ENCODE measurements at places on chromosomes 12 and 14.
A peak's percentile ranks its signal among the peaks of the same experiment; 100 is the strongest.

- DNase-seq: no peak
Measured at GRCh38 chr14:36647824-36648753, 13.6 kb upstream of the PAX9 start.

GRCh38 chr12:75011120-75011519 is 198.5 kb downstream of the KCNC2 start:
- no peak for DNase-seq

DNA sequence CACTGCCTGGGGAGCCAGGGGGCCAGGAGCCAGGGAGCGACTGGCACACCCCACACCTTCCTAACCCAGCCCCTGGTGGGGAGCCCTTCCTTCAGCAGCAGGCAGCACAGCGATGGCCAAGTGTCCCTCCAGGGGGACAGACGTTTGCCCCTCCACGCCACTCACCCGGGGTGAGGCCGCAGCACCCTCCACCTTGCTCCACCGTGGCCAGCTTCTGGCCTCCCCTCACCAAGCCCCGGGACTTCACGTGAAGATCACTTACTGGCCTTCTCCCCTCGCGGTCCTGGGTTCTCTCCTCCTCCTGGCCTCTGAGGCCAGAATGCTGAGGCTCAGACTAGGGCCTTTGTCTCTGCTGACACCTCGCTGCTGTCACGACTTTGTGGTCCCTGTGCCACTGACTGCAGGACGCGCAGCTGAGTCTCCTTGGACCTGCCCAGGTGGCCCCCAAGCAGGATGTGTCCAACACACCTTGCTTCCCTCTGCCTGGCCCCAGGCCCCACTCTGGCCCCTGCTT is 3.5 kb upstream of the ASPG start:
- peak; percentile 7 for DNase-seq

DNA sequence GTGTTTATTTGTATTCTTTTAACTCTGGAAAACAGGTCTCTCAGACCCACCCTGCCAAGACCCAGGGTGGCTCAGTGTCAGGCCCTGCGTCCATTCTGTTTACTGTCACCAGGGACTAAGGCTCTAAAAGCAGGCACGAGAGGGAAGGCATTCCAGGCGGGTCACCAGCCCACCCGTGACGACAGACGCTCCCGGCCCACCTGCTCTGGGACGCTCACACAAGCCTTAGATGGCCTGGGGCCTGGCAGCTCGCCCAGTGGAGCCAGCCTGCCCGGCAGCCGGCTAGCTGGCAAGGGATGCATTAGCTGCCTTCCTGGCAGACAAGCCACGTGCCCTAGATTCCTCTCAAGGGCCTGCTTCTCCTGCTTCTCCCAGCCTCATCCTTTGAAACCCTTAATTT is 9.2 kb upstream of the NUAK1 start:
- peak; percentile 72 for DNase-seq

- no peak for DNase-seq
Measured at GRCh38 chr12:74608231-74608775, 70.7 kb downstream of the ATXN7L3B start.

- no peak for DNase-seq
Measured at GRCh38 chr12:131226345-131227265, 272.9 kb downstream of the ADGRD1 start.

- no peak for DNase-seq
Measured at GRCh38 chr14:106789318-106789717, 1262.9 kb downstream of the TMEM121 start.

GRCh38 chr12:75172611-75173010 is 37.0 kb downstream of the KCNC2 start:
- no peak for DNase-seq

- peak; percentile 63 for DNase-seq
Measured at GRCh38 chr14:32259368-32260013, 56.4 kb upstream of the RNU6-8 start.

- no peak for DNase-seq
Measured at GRCh38 chr12:44847888-44848702, 28.0 kb downstream of the NELL2 start.

- DNase-seq: no peak
Measured at GRCh38 chr12:124401704-124402221, 106.9 kb downstream of the RFLNA start.

GRCh38 chr12:27221625-27222387 is 22.3 kb upstream of the STK38L start:
- no peak for DNase-seq

DNA sequence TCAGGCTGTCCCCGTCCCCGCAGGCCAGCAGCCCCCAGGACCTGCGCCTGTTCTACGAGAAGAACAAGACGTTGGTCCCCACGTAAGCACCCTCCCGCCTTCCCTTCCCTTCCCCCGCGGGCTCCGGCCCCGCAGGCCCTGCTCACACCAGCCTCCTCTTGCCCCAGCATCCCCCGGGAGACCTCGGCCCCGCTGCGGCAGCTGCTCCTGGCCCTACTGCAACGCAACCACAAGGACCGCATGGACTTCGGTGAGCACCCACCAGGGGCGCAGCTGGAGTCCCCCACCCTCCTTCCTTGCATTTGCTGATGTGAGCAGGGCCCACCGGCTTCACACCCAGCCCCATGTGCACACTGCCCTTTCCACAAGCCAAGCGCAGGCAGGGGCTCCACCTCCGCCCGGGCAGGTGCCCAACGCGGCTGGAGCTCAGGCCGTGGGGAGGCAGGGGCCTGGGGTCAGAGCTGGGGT is 15.4 kb downstream of the ULK1 start:
- peak; percentile 47 for DNase-seq

DNA sequence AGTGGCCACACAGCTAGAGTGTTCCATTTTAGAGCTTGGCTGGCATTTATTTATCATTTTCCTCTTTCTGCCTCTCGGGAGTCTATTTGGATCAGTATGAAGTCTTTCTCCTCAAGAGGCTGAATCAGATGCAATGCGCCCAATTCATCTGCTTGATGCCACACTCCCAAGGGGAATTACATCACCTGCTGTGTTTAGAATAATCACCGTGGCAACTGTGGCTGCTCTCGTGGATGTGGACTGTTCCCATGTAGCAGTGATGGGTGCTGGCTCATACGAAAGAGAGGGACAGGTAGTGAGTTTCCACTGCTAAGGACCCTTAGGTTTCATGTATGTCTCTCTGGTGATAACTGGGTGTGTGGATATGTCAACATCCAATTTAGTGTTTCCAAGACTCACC is 70.7 kb downstream of the SRRM4 start:
- peak; percentile 14 for DNase-seq

DNA sequence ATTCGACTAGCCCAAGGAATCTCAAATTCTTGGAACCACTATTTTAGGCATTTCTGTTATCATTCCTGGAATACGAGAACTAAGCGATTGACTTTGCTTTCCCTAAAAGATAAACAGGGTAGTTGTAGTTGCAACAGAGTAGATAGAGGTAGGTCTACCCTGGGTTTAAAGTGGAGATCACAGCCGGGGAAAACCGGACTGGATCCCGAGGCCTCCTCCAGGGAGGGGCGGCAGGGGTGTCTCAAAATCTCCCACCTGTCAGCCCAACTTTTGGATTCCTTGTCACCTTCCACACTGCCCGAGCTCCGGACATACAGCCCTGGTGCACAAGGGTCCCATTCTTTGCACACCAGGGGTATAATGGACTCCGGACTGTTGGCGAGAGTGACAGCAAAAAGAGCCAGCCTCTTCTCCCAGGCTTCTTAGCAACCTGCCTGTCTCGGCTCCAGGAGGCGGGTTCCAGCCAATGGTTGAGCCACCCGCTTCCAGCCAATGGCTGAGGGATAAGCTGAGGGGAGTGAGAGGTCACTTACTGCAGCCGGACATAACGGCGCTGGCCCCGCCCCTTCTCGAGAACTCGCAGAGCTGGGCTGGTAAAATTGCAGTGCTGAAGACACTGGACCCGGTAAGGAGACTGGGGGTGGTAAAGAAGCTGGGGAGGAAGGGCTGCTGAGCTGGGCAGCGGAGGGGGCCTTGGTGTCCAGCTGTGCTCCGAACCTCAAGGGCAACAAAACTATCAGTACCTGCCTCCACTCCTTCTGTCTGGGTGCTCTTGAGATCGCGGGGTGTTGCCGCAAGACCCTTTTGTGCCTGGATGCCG is at the start of gene SUOX:
SUOX (plus strand) TSS at position 562 of the 820 bp plus-strand sequence. CDS start 4,946 bp downstream, outside the sequence.
- DNase-seq: peak; percentile 96

DNA sequence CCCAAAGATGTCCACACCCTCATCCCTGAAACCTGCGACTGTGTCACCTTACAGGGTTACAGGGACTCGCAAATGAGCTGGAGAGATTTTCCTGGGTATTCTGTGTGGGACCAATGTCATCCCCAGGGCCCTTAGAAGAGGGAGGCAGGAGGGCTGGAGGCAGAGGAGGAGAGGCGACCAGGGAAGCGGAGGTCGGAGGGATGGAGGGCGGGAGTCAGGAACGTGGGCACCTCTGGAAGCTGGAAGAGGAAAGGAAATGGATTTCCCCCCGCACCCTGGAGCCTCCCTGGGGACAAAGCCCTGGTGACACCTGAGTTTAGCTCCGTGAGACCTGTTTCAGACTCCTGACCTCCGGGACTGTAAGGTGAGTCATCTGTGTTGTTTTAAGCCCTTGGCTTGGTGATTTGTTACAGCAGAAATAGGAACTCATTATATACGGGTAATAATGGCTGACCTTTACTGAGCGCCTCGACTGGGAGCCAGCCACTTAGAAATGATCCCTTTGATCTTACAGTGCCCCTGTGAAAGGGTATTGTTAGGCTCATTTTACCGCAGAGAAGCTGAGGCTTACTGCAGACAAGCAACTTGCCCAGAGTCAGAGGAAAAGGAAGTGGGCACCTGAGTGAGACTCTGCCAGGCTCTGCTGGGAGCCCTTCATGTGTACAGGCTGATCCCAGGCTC is 29.3 kb upstream of the FZD10 start:
- no peak for DNase-seq

DNA sequence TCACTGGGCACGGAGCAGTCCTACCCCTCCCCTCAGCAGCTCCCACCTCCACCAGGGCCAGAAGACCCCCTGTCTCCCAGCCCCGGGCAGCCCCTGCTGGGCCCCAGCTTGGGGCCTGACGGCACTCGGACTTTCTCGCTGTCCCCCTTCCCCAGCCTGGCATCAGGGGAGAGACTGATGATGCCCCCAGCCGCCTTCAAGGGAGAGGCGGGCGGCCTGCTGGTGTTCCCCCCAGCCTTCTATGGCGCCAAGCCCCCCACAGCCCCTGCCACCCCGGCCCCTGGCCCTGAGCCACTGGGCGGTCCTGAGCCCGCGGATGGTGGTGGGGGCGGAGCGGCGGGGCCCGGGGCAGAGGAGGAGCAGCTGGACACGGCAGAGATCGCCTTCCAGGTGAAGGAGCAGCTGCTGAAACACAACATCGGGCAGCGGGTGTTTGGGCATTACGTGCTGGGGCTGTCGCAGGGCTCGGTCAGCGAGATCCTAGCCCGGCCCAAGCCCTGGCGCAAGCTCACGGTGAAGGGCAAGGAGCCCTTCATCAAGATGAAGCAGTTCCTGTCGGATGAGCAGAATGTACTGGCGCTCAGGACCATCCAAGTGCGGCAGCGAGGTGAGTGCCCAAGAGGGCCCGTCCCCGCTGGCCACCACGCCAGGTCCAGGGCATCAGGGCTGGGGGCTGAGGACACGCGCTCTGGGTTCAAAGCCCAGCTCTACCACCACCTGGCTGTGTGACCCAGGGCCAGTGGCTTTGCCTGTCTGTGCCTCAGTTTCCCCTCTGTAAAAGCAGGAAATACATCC is 58.6 kb downstream of the PHETA1 start:
- DNase-seq: no peak

GRCh38 chr12:78120866-78121560 is 290.3 kb downstream of the NAV3 start:
- DNase-seq: no peak

GRCh38 chr12:91239481-91239880 is 56.9 kb upstream of the DCN start:
- DNase-seq: no peak

- no peak for DNase-seq
Measured at GRCh38 chr12:132083614-132083940, 60.5 kb downstream of the DDX51 start.

DNA sequence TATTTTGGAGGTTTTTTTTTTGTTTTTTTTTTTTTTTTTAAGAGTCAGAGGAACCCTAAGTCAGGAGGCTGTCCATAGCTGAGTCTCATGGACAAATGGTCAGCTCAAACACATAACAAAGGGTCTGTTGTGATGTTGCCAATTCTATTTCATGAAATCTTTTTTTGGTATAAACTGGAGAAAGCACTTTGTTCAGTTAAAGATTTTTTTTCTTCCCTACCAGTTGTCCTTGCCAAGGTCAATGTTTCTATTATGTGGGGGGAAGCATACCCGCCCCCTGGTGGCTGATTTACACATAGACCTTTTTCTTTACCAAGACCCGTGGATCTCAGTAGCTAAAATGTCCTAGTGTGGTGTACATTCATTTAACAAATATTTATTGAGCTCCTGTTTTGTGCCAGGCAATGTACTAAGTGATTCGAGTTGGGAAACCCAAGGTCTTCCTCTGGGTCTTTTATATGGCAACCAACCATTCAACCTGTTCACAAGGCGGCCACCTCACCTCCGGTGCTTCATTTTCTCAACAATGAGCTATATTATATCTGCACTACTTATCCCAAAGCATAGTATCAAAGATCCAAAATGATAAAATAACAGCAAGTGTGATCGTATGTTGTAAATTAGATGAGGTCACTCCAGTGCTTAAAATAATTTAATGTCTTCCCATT is 214.5 kb downstream of the PAH start:
- peak; percentile 50 for DNase-seq

- no peak for DNase-seq
Measured at GRCh38 chr14:45786266-45786665, 533.3 kb upstream of the MIS18BP1 start.

- no peak for DNase-seq
Measured at GRCh38 chr12:28966046-28966780, 182.9 kb upstream of the FAR2 start.

- DNase-seq: no peak
Measured at GRCh38 chr12:5624486-5625272, 192.8 kb downstream of the NTF3 start.

- DNase-seq: no peak
Measured at GRCh38 chr14:61147381-61147821, 133.7 kb downstream of the TMEM30B start.

GRCh38 chr12:115960868-115961802 is 316.4 kb downstream of the MED13L start:
- no peak for DNase-seq

DNA sequence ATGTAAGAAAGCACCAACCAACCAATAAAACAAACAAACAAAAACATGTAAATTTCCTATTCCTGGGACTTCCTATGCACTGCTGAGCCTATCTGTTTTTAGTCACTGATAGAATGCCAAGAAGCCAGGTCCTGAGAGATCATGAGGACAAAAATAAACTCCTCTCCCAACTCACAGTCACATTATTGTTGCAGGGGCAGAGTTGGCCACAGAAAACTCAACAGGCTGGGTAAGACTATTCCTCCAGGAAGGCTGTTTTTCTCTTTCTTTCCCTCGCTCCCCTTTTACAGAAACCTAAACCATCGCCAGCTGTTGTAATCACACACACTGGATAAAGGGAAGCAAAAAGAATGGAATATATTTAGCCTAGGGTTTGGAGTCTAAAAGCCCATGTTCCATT is 55.8 kb upstream of the METAP2 start:
- no peak for DNase-seq

DNA sequence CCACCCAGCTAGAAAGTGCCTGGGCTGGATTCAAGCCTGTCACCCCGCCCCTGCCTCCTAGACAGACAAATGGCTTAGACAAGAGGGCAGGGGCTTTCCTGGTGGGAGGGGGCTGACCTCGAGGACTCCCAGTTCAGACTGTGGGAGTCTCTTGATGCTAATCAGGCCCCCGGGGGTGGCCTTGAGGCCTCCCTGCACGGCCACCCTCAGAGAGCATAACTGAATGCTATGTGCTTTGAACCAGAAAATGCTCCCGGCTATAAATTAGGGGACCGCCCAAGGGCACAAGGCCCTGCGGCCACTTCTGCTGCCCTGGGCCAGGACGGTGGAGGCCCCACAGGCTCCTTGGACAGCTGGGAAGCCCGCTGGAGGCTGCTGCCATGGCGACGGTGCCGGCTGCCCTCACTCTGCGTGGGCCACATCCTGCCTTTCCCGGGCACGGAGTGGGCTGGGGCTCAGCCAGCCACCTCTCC is 111.0 kb upstream of the NCOR2 start:
- no peak for DNase-seq
